ENCODE measurements at places on chromosomes 7 and 10.

DNA sequence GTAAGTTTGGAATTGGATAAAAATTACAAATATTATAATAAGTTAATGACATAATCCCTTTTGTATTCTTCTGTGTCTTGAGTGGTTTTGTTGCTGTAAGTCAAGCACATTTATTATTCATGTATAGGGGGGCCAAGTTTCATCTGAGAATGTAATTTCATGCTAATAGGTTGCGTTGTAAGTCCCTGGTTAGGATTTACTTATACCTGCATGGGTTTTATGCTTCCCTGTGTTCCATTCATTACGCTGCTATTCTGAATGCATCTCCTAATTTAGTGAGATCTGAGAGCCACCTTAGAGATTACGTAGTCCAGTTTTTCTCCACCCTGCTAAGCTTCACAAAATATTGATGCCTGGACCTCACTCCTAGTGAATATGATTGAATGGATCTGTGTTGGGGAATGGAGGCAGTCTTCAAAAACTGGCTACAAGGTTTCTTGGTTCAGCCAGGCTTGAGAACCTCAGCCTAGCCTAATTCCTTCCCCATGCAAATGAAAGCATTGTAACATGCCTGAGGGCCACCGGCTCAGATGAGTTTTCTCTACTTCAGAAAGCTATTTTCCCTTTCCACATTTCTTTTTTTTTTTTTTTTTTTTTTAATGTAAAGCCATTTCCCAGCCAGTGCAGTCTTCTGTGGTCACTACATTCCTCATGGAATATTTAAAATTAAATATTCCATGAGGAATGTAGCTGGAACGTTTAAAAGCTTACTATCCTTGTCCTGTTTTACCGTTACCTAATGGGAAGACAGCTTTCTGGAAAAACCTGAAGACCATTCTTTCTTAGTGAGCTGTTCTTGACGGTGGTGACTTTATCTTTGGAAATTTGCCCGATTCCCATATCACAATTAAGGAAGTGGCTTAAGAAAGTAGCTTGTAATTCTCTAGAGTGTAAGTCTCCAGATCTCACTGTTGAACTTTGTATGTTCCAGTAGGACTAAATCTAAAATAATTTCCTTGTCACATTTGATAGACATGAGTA is 16.0 kb downstream of the PAPSS2 start:
- no peak for DNase-seq

DNA sequence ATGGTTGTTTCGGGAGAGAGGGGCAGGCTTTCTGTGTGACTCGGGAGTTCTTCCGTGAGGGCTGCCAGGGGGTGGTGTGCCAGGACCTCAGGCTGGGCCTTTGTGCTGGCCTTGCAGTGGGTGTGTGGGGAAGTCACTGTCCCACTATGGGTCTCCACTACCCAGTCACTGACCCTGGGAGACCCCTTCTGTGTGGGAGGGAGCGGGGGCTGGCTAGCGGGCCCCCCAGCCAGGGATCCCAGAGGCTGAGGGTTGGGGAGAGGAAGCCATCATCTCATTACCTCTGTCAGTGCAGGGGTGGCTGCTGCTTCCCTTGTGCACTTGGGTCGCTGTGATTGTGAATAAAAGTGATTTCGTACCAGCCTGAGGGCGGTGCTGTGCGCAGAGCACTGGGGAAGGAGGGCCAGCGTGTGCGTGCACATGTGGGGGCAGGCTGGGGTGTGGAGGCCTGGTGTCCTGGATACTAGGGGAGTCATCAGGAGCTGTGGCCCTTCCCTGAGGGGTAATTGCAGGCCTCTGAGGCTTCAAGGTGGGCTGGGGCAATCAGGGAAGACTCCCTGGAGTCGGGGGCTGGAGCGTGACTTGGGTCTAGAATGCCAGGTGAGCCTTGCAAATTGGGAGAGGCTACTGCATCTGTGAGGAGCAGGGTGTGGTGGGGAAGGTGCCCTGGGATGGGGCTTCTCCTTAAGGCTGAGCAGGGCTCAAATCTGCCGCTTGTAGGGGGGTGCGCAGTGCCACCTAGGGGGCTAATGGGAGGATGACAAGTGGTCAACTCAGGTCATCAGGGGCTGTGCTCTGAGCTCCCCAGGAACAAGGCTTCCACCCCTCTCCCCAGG is 98.9 kb downstream of the NEURL1 start:
- DNase-seq, result peak; percentile 74

GRCh38 chr7:28811008-28811407 is 147.1 kb downstream of the TRIL start:
- DNase-seq, result no peak

DNA sequence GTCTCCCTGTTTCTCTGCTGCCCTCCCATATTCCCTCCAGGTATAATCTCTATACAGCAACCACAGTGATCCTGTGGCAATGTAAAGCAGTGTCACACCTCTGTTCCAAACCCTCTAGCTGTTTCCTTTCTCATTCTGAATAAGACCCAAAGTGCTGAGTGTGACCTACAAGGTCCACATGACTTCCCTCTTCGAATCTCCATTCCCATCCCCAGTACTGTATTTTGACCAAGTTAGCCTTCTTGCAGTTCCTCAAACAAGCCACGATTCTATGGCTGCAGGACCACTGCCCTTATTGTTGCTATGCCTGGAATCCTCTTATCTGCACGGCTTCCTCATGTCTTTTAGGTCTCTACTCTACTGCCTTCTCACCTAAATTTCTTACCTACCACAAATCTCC is 291.9 kb downstream of the DOCK4 start:
- DNase-seq, result no peak

DNA sequence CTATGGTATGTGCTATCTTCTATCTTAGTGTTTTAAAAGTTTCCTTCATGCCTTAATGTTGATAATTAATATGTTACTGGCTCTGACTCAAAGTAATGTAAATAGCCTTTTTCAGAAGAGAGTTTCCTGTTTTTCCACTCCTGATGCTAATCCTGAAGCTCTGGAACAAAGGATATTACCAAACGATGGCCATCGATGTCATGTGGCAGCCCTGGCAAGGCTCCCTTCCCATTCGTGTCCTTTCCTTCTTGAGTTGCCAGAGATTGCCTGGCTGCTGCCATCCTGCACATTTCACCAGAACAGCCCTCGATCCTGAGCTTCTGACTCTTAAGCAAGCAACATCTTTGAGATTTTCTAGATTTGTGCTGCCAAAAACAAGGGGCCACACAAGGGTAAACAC is 46.0 kb downstream of the RNF133 start:
- no peak for DNase-seq

DNA sequence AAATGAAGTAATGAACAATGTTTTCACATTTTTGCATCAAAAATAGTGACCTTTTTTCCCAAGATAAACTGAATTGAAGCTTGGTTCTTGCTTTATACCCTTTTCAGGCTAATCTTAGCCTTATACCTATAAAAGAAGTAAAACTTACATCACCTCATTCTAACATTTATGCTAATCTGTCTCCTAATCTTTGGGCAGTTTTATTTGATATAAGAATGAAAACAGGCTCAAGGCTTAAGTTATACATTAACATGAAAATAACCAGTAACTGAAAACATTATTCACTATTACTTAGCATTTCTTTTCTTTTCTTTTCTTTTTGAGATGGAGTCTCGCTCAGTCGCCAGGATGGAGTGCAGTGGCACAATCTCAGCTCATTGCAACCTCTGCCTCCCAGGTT is 113.1 kb downstream of the HIBADH start:
- no peak for DNase-seq

- no peak for DNase-seq
These were observed 237.4 kb downstream of the WDR11 start for GRCh38 chr10:121088524-121088923.

DNA sequence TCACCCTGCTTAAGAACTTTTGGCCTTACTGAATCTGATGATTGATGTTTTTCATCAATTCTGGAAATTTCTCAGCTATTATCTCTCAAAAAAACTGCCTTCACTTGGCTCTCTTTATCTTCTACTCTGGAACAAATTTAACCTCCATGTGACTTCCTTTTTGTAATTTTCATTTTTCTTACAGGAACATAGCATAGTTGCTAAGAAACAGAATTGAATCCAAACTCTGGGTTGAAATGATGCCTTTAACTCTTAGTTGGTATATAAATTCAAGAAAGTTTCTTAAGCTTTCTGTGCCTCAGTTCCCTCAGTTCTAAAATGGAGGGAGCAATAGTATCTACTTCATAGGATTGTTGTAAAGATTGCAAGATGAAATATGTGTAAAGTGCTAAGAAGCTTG is 19.8 kb downstream of the GPR141 start:
- no peak for DNase-seq

Measured in activated effector memory CD4-positive, alpha-beta T cell treated with anti-CD3 and anti-CD28 coated beads, Interleukin-2, amount 50 U/mL, for 16 hours (primary cell).